ENCODE measurements at places on chromosomes 5 and 9.

GRCh38 chr9:36970007-36970888, 63.8 kb downstream of the PAX5 start:
- H3K4me3 ChIP-seq: no peak overlapping the region
- no peaks in the 10 kb centered on the region for H3K36me3 ChIP-seq
- no peaks in the 10 kb centered on the region for H3K4me1 ChIP-seq
- no peaks in the 10 kb centered on the region for H3K27me3 ChIP-seq
- no peak for DNase-seq

GRCh38 chr5:95148453-95148852, 136.4 kb downstream of the MCTP1 start:
- DNase-seq: no peak
- H3K4me3 ChIP-seq: no peak overlapping the region
- no peaks in the 10 kb centered on the region for H3K4me1 ChIP-seq
- no peaks in the 10 kb centered on the region for H3K27me3 ChIP-seq
- no peak overlapping the region for H3K27ac ChIP-seq

GRCh38 chr5:32679218-32679617, 31.9 kb upstream of the NPR3 start:
- H3K27me3 ChIP-seq: no peaks in the 10 kb centered on the region
- no peak overlapping the region for H3K27ac ChIP-seq
- H3K36me3 ChIP-seq: no peaks in the 10 kb centered on the region
- H3K4me1 ChIP-seq: no peaks in the 10 kb centered on the region
- DNase-seq: no peak

- no peak overlapping the region for H3K4me3 ChIP-seq
- no peak for DNase-seq
- H3K27me3 ChIP-seq: no peaks in the 10 kb centered on the region
- no peaks in the 10 kb centered on the region for H3K36me3 ChIP-seq
Observed at GRCh38 chr9:19922476-19923118, 133.8 kb upstream of the SLC24A2 start.

DNA sequence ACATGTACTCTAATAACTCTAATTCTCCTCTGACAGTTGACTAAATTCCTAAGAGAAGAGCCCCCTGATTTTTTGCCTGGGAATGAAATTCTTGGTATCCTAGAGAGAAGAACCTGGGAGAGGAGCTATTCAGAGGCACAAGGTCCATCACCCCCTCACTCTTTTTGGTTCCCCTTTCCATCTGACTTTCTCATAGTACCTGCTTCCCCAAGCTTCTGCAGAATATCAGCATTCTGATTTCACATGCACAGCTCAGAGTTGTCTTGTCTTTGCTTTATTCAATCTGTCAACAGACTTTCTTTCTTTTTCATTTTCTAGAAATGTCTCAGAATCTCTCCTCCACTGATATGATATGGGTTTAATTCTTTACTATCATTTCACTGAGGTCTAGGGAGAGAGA, 141.5 kb upstream of the FBXL17 start:
- H3K36me3 ChIP-seq: no peaks in the 10 kb centered on the region
- no peak overlapping the region for H3K4me3 ChIP-seq
- no peak for DNase-seq
- no peak overlapping the region for H3K27ac ChIP-seq
- H3K4me1 ChIP-seq: no peaks in the 10 kb centered on the region

DNA sequence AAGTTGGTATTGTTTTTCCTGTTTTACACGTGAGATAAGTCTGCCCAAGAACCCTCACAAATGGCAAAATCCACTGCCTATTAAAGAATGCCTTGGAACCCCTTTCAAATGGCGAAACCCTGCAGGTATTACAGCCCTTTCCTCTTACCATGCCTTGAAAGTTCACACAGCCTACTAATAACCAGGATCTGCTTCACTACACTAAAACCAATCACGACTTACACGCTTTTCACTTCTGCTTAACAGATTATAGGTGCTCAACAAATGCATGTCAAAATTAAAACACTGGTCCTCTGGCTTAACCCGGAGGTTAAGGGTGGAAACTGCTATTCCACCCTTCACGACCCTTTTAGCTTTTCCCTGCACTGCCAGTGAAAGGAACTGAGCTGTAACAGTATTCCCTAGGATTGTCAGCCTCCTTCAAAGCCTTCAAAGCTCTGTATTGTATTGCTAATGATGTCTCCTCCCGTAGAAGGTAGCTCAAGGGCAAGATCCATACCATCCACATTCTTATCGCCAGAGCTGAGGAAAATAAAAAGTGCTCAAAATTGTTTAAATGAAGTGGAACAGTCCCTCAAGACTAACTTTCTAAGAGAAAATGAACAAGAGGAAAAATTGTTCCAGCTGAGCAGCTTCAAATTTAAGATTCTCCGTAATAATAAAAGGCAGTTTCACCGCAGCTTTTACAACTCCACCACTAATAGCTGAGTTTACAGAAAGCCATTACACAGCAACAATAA, 997 bp downstream of the AUH start:
- H3K36me3 ChIP-seq: no peaks in the 10 kb centered on the region
- H3K4me1 ChIP-seq: no peaks in the 10 kb centered on the region
- peak overlapping the region; percentile 90 for H3K4me3 ChIP-seq
- H3K27me3 ChIP-seq: no peaks in the 10 kb centered on the region
- peak overlapping the region; percentile 87 for H3K27ac ChIP-seq
- DNase-seq: no peak

- no peak overlapping the region for H3K27ac ChIP-seq
- H3K27me3 ChIP-seq: no peaks in the 10 kb centered on the region
- H3K36me3 ChIP-seq: no peaks in the 10 kb centered on the region
- H3K4me3 ChIP-seq: no peak overlapping the region
Observed at GRCh38 chr9:97385626-97386264, 26.2 kb upstream of the TDRD7 start.

GRCh38 chr9:130665431-130666392, 1.3 kb downstream of the PRDM12 start:
- H3K27me3 ChIP-seq: peaks cover 80% of the 10 kb centered on the region
- H3K36me3 ChIP-seq: no peaks in the 10 kb centered on the region
- DNase-seq: no peak
- H3K27ac ChIP-seq: no peak overlapping the region
- H3K4me1 ChIP-seq: peaks cover 55% of the 10 kb centered on the region

- H3K27me3 ChIP-seq: no peaks in the 10 kb centered on the region
- H3K36me3 ChIP-seq: peaks cover 4% of the 10 kb centered on the region
- no peak overlapping the region for H3K27ac ChIP-seq
- no peak for DNase-seq
- peaks cover 7% of the 10 kb centered on the region for H3K4me1 ChIP-seq
Observed at GRCh38 chr9:127203681-127204327, 60.8 kb upstream of the GARNL3 start.

- no peak for DNase-seq
- H3K27ac ChIP-seq: no peak overlapping the region
- no peaks in the 10 kb centered on the region for H3K4me1 ChIP-seq
- H3K36me3 ChIP-seq: no peaks in the 10 kb centered on the region
Observed at GRCh38 chr5:146698651-146699050, 179.9 kb downstream of the PPP2R2B start.

GRCh38 chr5:16894236-16895057, 41.6 kb downstream of the MYO10 start:
- H3K27me3 ChIP-seq: no peaks in the 10 kb centered on the region
- no peak overlapping the region for H3K4me3 ChIP-seq
- DNase-seq: no peak
- H3K4me1 ChIP-seq: no peaks in the 10 kb centered on the region

- no peaks in the 10 kb centered on the region for H3K4me1 ChIP-seq
- H3K4me3 ChIP-seq: no peak overlapping the region
- no peak for DNase-seq
- H3K27me3 ChIP-seq: no peaks in the 10 kb centered on the region
- no peak overlapping the region for H3K27ac ChIP-seq
Observed at GRCh38 chr5:12214267-12215015, 310.2 kb upstream of the CTNND2 start.

DNA sequence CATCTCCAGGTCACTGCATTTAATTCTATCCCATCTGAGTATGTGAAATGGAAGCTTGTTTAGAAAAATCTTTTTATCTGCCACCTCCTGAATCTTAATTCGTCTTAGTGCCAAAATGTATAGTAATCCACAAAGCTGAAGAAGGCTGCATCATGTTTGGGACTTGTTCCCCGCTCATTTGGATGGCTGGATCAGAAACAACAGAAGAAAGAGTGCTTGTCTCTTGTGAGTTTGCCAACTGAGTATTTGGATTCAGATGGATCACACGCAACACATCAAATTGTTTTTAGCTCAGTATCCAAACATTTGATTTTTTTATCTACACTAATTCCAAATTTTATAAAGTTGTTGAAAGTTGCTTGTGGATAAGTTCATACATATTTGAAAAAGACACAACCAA, 197.2 kb upstream of the PAPPA start:
- no peaks in the 10 kb centered on the region for H3K27me3 ChIP-seq
- no peak overlapping the region for H3K27ac ChIP-seq
- DNase-seq: no peak
- no peaks in the 10 kb centered on the region for H3K4me1 ChIP-seq
- H3K36me3 ChIP-seq: no peaks in the 10 kb centered on the region
- no peak overlapping the region for H3K4me3 ChIP-seq

DNA sequence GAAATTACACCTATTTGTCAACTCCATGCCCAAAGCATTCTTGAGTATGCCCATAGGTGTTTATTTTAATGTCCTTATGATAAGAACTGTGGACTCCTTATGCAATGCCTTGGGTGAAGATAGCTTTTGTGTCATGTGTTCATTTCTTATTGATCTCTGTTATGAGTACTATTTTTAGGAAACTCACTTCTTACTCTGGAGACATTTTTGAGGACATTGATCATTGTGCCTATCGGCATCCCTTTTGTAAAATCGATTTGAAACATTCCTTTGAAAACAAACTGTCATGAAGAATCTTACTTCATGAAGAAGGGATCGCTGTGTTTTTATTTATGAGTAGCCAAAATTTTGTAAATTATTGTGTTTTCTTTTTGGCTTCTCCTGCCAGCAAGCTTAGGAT, 257.3 kb downstream of the NTRK2 start:
- no peak overlapping the region for H3K27ac ChIP-seq
- H3K4me3 ChIP-seq: no peak overlapping the region
- no peaks in the 10 kb centered on the region for H3K4me1 ChIP-seq
- H3K27me3 ChIP-seq: no peaks in the 10 kb centered on the region

DNA sequence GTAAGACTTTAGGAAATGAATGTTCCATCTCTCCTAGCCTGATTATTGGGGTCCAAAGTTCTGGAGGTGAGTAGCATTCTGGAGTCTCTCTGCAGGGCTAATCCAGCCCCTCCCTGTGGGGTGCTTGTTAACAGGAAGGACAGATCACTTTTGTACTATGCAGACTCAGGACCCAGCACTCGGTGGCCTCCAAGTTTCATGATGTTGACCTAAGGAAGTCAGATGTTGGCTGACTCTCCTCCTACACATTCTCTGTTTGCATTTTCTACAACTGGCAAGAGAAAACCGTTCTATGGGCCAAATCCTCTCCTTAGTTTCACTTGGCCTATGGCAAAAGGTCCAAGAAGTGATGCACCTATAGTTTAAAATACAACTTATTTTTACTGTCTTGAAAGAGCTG, 5.5 kb upstream of the PDE8B start:
- no peaks in the 10 kb centered on the region for H3K36me3 ChIP-seq

DNA sequence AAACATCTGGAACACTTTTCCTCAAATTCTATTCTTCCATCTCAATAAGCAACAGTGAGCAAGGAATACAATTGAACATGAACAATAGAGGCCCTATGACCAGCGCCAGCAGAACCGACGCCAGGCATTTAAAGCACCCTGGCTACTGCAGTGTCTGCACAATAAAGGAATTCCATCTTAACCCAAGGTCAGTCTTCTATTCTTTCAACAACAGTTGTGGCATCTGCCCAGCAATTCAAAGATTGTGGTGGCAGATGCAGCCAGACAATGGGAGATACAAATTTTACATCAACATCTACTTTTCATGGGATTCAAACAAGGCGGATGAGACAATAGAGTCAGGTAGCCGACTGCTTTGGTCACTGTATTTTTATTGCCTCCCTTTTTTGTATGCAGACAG, 65.9 kb downstream of the ELL2 start:
- H3K27me3 ChIP-seq: no peaks in the 10 kb centered on the region
- DNase-seq: no peak
- H3K36me3 ChIP-seq: peaks cover 91% of the 10 kb centered on the region
- no peak overlapping the region for H3K4me3 ChIP-seq
- H3K27ac ChIP-seq: no peak overlapping the region

DNA sequence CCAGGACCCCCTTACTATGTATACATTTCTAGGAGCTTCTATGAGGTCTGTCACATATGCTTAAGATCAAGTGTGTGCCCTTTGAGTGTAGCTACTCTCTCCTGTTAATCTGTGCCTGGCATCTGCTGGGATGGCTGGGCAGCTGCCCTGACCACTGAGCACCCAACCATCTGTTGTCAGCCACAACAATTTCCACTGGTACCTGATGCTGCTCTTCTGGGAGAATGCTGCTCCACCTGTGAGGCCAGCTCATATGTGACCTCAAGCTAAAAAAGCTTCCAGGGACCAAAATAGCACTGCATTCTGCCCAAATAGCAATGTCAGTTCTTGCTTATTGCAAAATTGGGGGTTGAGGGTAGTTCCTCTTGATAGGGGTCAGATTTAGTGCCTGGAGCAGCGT, 595.6 kb downstream of the RAB3C start:
- H3K27me3 ChIP-seq: no peaks in the 10 kb centered on the region
- no peak overlapping the region for H3K27ac ChIP-seq
- no peaks in the 10 kb centered on the region for H3K4me1 ChIP-seq
- no peaks in the 10 kb centered on the region for H3K36me3 ChIP-seq
- H3K4me3 ChIP-seq: no peak overlapping the region
- DNase-seq: no peak

DNA sequence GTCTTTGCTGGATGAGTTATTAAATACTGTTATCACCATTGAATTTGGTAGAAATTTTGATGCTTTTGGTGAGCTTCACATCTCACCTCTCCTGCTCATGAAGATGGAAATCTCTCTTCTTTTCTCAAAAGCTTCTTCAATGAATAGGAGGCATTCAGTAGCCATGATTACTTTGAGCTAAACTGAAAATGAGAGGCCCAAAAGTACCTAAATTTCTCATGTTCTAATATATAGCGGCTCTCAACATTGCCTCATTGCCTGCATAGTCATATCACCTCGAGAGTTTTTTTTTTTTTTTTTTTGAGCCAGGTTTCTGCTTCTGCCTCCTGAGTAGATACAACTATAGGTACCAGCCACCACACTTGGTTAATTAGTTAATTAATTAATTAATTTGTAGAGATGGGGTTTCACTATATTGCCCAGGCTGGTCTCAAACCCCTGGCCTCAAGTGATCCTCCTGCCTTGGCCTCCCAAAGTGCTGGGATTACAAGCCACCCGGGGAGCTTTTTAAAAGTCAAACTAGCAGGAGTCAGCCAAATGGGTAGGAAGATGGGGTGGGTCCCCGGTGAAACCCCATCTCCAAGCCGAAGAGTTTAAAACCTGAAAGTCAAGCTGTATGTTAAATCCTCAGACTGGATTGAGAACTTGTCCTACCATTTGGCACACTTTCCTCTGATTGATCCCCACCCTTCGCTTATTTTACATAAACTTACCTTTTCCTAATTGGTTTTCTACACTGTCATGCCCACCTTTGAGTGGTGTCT, 169.0 kb downstream of the DOCK2 start:
- H3K27ac ChIP-seq: no peak overlapping the region
- peaks cover 11% of the 10 kb centered on the region for H3K27me3 ChIP-seq
- no peak for DNase-seq
- no peaks in the 10 kb centered on the region for H3K4me1 ChIP-seq

GRCh38 chr5:84597904-84598303, 213.2 kb upstream of the EDIL3 start:
- H3K27me3 ChIP-seq: no peaks in the 10 kb centered on the region
- DNase-seq: no peak
- no peak overlapping the region for H3K4me3 ChIP-seq
- H3K4me1 ChIP-seq: no peaks in the 10 kb centered on the region
- no peak overlapping the region for H3K27ac ChIP-seq
- H3K36me3 ChIP-seq: no peaks in the 10 kb centered on the region

GRCh38 chr5:171480239-171480638, 60.8 kb downstream of the FGF18 start:
- H3K27me3 ChIP-seq: no peaks in the 10 kb centered on the region
- no peak overlapping the region for H3K4me3 ChIP-seq
- no peaks in the 10 kb centered on the region for H3K36me3 ChIP-seq
- no peak for DNase-seq
- H3K27ac ChIP-seq: no peak overlapping the region
- H3K4me1 ChIP-seq: peaks cover 66% of the 10 kb centered on the region
